Effector memory CD8-positive, alpha-beta T cell (primary cell): ENCODE measurements at places on chromosomes 5 and 9.

- peak within 1 kb of the TSS; percentile 87 for H3K4me3 ChIP-seq
- peaks cover 17% of the 10 kb centered on the region for H3K27me3 ChIP-seq
- H3K36me3 ChIP-seq, result peaks cover 41% of the 10 kb centered on the region
- peak within 1 kb of the TSS; percentile 100 for H3K27ac ChIP-seq
Measured at GRCh38 chr5:181204826-181205760, at the start of gene TRIM7. TRIM7 (minus strand) TSS chr5:181205196; CDS start chr5:181205110, 86 bp downstream.

DNA sequence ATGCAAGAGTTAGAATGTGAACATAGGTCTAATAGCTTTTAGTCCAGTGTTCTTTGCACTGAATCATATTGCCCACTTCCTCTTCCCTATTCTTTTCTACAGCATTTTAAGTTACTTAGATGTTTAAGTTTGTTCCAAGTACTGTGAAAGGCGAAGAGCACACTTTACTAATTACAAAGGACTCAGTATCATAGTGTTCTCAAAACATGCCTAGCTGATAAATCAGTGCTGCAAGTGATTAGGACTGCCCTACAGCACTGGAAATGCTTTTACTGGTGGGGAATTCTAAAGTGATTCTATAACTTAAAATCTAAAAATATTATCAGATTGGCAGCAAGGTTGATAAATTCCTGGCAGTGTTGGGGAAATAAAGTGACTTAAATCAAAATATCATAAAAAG lies 177.9 kb upstream of the KCNN2 start:
- no peaks in the 10 kb centered on the region for H3K27me3 ChIP-seq
- no peak overlapping the region for H3K27ac ChIP-seq
- H3K36me3 ChIP-seq, result no peaks in the 10 kb centered on the region
- DNase-seq, result no peak

GRCh38 chr5:59474324-59474723 lies 419.2 kb downstream of the PDE4D start:
- H3K27me3 ChIP-seq, result no peaks in the 10 kb centered on the region
- H3K36me3 ChIP-seq, result no peaks in the 10 kb centered on the region
- H3K4me3 ChIP-seq, result no peak overlapping the region
- H3K27ac ChIP-seq, result no peak overlapping the region

- H3K27me3 ChIP-seq, result no peaks in the 10 kb centered on the region
- no peak for DNase-seq
- no peak overlapping the region for H3K4me3 ChIP-seq
- no peak overlapping the region for H3K27ac ChIP-seq
- no peaks in the 10 kb centered on the region for H3K36me3 ChIP-seq
Measured at GRCh38 chr9:102054811-102055210, 316.4 kb upstream of the GRIN3A start.

GRCh38 chr5:135448791-135449507 lies 1.8 kb upstream of the DCANP1 start:
- peaks cover 3% of the 10 kb centered on the region for H3K36me3 ChIP-seq
- H3K27me3 ChIP-seq, result peaks cover 32% of the 10 kb centered on the region
- H3K4me3 ChIP-seq, result no peak overlapping the region
- no peak for DNase-seq

DNA sequence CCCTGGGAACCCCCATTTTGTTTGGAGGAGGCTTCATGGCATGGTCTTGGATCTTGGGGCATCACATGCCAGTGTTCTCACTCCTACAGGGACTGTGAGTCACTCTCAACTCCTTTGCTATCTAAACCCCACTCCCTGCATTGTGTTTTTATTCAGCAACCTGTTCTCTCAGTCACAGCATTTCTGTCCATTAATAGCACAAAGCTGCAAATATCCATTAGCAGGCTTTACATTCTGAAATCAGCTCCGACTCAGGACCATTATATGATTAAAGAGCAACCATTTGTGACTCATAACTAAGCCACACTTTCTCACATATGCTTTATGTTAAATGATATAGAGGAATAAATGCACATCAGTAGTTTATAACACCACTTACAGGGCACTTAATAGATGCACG lies 462.1 kb upstream of the BRINP1 start:
- H3K36me3 ChIP-seq, result no peaks in the 10 kb centered on the region
- H3K4me3 ChIP-seq, result no peak overlapping the region
- no peaks in the 10 kb centered on the region for H3K27me3 ChIP-seq
- H3K27ac ChIP-seq, result no peak overlapping the region

GRCh38 chr9:121636978-121637712 lies 14.3 kb upstream of the DAB2IP start:
- no peak overlapping the region for H3K4me3 ChIP-seq
- DNase-seq, result no peak
- H3K36me3 ChIP-seq, result no peaks in the 10 kb centered on the region
- no peak overlapping the region for H3K27ac ChIP-seq
- H3K27me3 ChIP-seq, result peaks cover 27% of the 10 kb centered on the region
- H3K4me1 ChIP-seq, result no peaks in the 10 kb centered on the region

DNA sequence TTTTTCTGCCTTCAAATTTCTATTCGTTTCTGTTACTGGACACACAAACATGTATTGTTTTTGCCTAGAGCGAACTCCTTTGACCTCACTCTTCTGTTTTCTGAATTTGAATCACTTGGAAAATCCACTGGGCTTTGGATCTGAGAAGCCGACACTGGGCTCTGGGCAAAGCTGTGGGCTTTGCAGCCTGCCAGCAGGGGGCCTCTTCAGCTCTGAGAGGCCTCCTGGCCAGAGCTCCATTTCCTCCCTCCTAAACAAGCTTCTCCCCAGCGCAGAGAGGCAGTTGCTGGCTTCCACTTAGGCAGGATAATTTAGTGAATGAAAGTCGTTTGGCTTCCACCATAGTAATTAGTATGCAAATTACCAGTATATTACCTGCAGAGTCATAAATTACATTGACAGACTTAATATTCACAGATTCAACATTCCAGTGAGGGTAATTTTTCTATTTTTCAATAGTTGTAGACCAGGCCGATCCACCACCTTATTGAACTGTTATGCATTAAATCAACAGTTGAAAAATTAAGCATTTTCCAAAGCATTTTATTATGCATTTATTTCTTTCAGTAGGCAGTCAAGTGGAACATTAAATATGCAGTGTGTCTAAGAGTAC lies 104.0 kb upstream of the ZNF366 start:
- DNase-seq, result peak; percentile 2
- no peak overlapping the region for H3K27ac ChIP-seq
- no peaks in the 10 kb centered on the region for H3K4me1 ChIP-seq
- H3K27me3 ChIP-seq, result peaks cover 16% of the 10 kb centered on the region
- H3K4me3 ChIP-seq, result no peak overlapping the region

DNA sequence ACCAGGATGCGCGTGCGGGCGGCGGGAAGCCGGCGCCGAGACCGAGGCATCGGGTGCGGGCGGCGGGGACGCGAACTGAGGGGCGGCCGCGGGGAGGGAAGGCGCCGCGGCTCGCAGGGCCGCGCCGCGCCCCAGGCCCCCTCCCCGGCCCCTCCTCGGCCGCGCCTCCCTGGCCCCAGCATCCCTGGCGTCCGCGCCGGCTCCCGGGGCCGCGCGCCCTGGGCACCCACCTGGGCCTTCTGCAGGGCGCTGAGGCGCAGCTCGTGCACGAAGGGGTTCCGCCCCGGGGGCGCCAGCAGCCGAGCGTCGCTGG lies 324 bp downstream of the LPCAT1 start:
- peak; percentile 28 for DNase-seq
- H3K36me3 ChIP-seq, result peaks cover 44% of the 10 kb centered on the region
- peak overlapping the region; percentile 97 for H3K4me3 ChIP-seq
- H3K27me3 ChIP-seq, result no peaks in the 10 kb centered on the region
- H3K4me1 ChIP-seq, result peaks cover 46% of the 10 kb centered on the region

DNA sequence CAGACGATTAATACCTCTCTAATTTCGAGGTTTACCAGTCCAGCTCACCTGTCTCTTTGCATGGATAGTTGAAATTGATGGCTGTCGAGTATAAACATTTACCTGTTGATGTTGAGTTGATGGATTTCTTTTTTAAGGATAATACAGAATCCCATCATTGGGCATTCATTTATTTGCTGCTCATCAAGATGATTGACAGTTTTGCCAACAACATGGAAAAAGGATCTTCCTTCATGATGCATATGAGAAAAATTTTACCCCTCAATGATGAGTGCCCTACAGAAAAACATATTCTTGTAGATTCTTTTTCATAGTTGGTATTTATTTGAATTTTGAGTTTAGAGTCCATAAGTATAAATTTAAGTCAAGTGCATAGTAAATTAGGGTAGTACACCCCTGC lies 59.2 kb downstream of the ZCCHC7 start:
- H3K27ac ChIP-seq, result no peak overlapping the region
- no peaks in the 10 kb centered on the region for H3K36me3 ChIP-seq
- no peak overlapping the region for H3K4me3 ChIP-seq
- DNase-seq, result no peak
- H3K27me3 ChIP-seq, result no peaks in the 10 kb centered on the region

DNA sequence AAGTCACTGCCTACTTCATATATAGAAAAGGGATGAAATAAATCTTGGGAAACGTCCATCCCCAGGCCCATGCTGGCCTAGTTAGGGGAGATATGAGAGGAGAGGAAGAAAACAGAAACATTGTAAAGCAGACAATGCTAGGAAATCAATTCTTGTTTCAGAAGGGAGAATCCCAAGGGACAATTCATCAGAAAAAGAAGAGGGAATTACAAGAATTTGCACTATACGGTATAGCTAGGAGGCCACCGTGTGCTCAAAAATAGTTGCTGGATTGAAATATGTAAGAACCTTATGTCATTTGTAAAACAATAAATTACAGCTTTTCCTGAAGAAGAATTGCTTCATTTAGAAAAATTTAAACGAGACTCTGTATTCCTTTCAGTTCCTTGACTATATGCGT lies 8.3 kb upstream of the SHC3 start:
- H3K27ac ChIP-seq, result no peak overlapping the region
- H3K4me3 ChIP-seq, result no peak overlapping the region
- H3K36me3 ChIP-seq, result no peaks in the 10 kb centered on the region
- no peak for DNase-seq
- H3K4me1 ChIP-seq, result no peaks in the 10 kb centered on the region
- H3K27me3 ChIP-seq, result peaks cover 51% of the 10 kb centered on the region

- no peak overlapping the region for H3K4me3 ChIP-seq
- no peaks in the 10 kb centered on the region for H3K27me3 ChIP-seq
- no peak overlapping the region for H3K27ac ChIP-seq
- DNase-seq, result no peak
Measured at GRCh38 chr9:17520268-17521064, 58.4 kb upstream of the SH3GL2 start.

GRCh38 chr5:81751836-81752643 lies 1.1 kb upstream of the SSBP2 start:
- H3K4me3 ChIP-seq, result peak overlapping the region; percentile 89
- H3K4me1 ChIP-seq, result peaks cover 13% of the 10 kb centered on the region
- no peak for DNase-seq
- H3K27me3 ChIP-seq, result no peaks in the 10 kb centered on the region

DNA sequence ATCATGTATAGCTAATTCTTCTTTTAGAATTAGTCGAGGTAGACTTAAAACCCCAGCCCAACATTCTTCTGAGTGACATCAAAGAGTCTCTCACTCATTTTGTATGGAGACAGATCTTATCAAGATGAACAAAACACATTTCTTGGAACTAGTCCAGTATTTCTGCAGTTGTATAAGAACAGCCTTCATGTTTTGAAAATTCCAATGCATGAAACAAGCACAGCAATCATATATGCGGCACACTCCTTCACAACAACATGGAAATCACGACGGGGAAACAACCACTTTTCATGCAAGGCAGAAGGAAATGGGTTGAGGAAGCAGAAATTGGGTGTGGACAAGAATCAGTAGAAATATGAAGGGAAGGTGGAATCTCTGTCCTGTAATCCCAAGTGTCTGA lies 113.8 kb downstream of the PLK2 start:
- H3K27me3 ChIP-seq, result no peaks in the 10 kb centered on the region
- no peaks in the 10 kb centered on the region for H3K36me3 ChIP-seq
- H3K4me3 ChIP-seq, result no peak overlapping the region
- no peaks in the 10 kb centered on the region for H3K4me1 ChIP-seq

DNA sequence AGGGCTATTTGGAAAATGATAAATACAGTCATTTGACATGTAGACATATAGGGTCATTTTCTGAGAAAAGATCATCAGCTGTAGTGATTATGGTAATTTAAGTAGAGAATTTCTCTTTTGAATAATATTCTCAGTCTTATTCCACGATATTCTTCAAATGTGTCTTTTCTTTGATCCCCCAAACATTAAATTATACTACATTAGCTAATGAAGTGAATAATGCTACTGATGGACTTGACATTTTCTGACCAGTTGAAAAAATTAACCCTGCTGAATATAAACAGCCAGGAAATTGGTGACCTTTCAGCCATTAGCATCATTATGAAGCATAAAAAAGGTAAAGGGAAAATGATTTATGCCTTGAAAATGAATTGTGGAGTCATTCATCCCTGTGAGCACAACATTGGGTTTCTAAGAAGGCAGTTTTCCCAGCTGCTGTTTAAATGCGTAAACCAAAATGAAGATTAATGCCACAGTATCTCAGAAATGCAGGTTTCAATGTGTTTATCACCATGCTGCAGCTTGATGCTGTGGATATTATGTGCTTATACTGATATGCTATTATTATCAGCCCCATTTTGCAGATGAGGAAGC lies 489.1 kb downstream of the KCTD16 start:
- no peaks in the 10 kb centered on the region for H3K4me1 ChIP-seq
- H3K27me3 ChIP-seq, result no peaks in the 10 kb centered on the region
- H3K4me3 ChIP-seq, result no peak overlapping the region
- no peak overlapping the region for H3K27ac ChIP-seq

GRCh38 chr5:178056935-178057334 lies 56.4 kb upstream of the N4BP3 start:
- H3K27me3 ChIP-seq, result peaks cover 49% of the 10 kb centered on the region
- DNase-seq, result no peak
- H3K4me1 ChIP-seq, result no peaks in the 10 kb centered on the region
- no peak overlapping the region for H3K4me3 ChIP-seq
- H3K27ac ChIP-seq, result no peak overlapping the region

DNA sequence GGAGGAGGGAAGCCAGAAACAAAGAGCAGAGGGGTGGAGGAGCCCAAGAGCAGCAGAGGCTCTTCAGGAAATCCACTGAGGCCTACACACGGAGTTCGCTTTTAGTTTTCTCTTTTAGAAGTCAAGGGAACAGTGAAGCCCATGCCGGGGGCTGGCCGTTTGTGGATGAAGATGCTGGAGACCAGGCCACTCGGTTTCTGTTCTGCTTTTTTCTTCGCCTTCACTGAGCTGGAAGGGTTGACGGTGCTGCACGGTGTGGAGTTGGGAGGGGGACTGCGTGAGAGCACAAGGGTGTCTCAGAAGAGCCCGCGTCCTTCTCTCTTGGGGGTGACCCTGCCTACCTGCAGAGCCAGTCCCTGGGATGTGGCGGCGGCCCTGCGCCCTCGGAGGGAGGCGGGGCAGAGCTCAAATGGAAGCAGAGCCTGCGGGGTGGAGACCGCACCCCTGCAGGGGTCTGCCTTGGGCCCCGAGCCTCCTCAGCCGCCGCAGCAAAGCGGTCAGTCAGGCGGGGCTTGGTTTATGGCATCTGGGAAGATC lies 68.5 kb upstream of the CACNA1B start:
- no peak for DNase-seq
- H3K27ac ChIP-seq, result peak overlapping the region; percentile 80
- H3K27me3 ChIP-seq, result no peaks in the 10 kb centered on the region
- H3K36me3 ChIP-seq, result peaks cover 14% of the 10 kb centered on the region
